ENCODE measurements at places on chromosomes 6 and 20.

GRCh38 chr6:90586546-90586835 is 381 bp downstream of the MAP3K7 start:
- no peak for DNase-seq

GRCh38 chr6:17980329-17980728 is 7.1 kb downstream of the KIF13A start:
- no peak for DNase-seq

- DNase-seq: no peak
These were observed 68.8 kb upstream of the EPB41L1 start for GRCh38 chr20:36085686-36086267.

DNA sequence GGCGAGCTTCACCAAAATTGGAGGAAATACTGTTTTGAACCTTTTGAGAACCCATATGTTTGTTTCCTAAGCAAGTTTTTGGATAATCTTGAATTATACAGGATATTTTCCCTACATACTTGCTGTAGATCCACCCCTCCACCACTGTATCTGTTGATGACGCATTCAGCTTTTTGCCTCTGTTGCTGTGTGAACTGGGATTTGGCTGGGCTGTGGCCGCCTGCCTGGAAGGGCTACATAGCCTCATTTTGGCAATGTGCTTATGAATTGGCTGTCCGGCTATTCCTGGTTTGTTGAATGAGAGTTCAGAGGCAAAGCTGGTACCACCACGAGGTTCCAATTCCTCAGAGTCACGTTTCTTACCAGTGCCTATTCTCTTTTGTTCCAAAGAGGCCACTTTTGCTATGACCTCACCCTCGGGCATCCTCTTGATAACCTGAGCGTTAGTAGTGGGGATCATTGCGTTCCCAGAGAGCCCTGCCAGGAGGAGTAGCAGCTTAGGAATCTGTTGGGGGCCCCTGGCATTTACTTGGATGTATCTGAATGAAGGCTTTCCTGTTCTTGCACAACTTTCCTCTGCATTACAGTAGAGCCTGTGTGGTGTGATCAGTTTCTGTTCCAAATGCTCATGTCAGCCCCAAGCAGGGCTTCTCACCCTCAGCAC is 6.4 kb downstream of the FAM83D start:
- DNase-seq: no peak

DNA sequence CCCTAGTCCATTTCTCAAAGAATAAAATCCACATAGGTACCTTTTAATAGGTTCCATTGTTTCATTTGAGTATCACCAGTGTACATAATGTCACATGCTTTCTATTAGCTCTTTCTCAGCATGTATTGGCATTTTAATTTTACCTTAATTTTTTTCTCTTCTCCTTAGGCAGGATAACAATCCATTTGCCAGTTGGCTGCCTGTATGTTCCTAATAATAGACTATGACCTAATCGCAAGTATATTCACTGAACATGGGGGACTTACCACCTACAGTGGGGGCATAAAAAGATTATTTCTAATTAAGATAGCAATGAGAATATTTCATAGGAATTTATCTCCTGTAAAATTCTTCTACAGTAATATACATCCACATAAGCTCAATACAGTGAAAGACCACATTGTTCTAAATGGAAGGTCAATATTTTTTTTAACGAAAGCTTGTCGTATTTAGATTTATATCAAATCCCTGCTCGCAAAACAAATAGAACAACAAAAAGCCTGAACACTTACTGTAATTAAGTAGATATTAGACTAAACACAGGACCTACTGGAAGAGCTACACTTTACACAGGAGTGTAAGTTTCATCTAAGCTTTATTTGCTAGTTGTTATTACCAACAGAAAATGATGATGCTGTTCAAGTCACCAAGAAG is 76.4 kb downstream of the OGFRL1 start:
- DNase-seq: no peak

GRCh38 chr6:119862719-119863118 is 513.2 kb upstream of the MAN1A1 start:
- DNase-seq: no peak

Measured in CD4-positive, CD25-positive, alpha-beta regulatory T cell (primary cell).